Right lobe of liver (tissue), 6 donors: ENCODE measurements at places on chromosomes 1 and 21. TPM values are rescaled to one million over a fixed set of nuclear protein-coding genes. Genes with fewer than 3 reads are reported as not detected.

Gene IL22RA1
- total RNA-seq: 2.2 TPM

Gene BMP8B
- 1.9 TPM for total RNA-seq

Gene SPSB1
- 42.6 TPM for total RNA-seq

Gene OR2M7
- not detected for total RNA-seq

Gene C1orf167
- total RNA-seq: not detected

Gene TMEM61
- total RNA-seq: not detected

GRCh38 chr1:96059276-96059675 lies 662.3 kb upstream of the PTBP2 start:
- H3K36me3 ChIP-seq: no peaks in the 10 kb centered on the region
- H3K4me1 ChIP-seq: no peaks in the 10 kb centered on the region
- no peaks in the 10 kb centered on the region for H3K27me3 ChIP-seq
- H3K27ac ChIP-seq: no peak overlapping the region
- H3K4me3 ChIP-seq: no peak overlapping the region
- DNase-seq: no peak

GRCh38 chr1:147641695-147642592 lies 28.4 kb downstream of the ACP6 start:
- no peak overlapping the region for H3K4me3 ChIP-seq
- H3K27me3 ChIP-seq: no peaks in the 10 kb centered on the region
- DNase-seq: no peak
- peaks cover 2% of the 10 kb centered on the region for H3K4me1 ChIP-seq
- H3K36me3 ChIP-seq: no peaks in the 10 kb centered on the region

GRCh38 chr21:34018185-34018584 lies 55.2 kb upstream of the MRPS6 start:
- H3K4me1 ChIP-seq: no peaks in the 10 kb centered on the region
- H3K4me3 ChIP-seq: no peak overlapping the region
- no peak overlapping the region for H3K27ac ChIP-seq

GRCh38 chr1:31714442-31715086 lies 10.7 kb upstream of the COL16A1 start:
- no peaks in the 10 kb centered on the region for H3K27me3 ChIP-seq
- no peaks in the 10 kb centered on the region for H3K36me3 ChIP-seq
- peak overlapping the region; percentile 74 for H3K27ac ChIP-seq
- H3K4me1 ChIP-seq: peaks cover 8% of the 10 kb centered on the region

- H3K4me1 ChIP-seq: no peaks in the 10 kb centered on the region
- H3K36me3 ChIP-seq: no peaks in the 10 kb centered on the region
- H3K27me3 ChIP-seq: no peaks in the 10 kb centered on the region
- no peak overlapping the region for H3K27ac ChIP-seq
These were observed 11.6 kb downstream of the SELP start for GRCh38 chr1:169618367-169618766.

DNA sequence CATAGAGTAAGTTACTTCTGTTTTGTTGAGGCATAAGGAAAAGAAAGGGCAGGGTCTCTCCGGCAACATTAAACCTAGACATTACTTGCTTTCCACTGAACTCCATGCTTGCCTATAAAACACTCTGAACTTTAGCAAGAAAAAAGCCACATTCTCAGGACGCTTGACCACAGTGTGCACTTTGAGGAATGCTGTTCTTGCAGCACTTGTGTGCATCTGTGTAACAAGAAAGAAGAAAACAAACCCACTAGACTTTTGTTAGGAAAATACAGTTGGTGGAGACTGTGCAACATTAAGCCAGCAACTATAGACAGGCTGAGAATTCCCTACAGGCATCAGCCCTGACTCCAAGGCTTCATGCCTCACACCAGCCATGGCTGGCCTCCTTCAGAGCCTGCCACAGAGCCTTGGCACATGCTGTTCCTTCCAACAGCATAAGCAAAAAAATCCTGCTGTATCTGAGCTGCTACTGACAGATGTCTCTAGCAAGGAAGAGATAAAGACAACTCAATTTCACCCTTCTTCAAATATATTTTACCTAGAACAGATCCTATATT lies 5.8 kb downstream of the PDZK1 start:
- H3K27ac ChIP-seq: no peak overlapping the region
- no peak for DNase-seq
- no peaks in the 10 kb centered on the region for H3K36me3 ChIP-seq
- H3K4me1 ChIP-seq: peaks cover 42% of the 10 kb centered on the region
- no peak overlapping the region for H3K4me3 ChIP-seq

- no peaks in the 10 kb centered on the region for H3K36me3 ChIP-seq
- no peak for DNase-seq
- no peaks in the 10 kb centered on the region for H3K27me3 ChIP-seq
- no peak overlapping the region for H3K4me3 ChIP-seq
- H3K4me1 ChIP-seq: peaks cover 6% of the 10 kb centered on the region
These were observed 21.9 kb upstream of the GPR157 start for GRCh38 chr1:9150582-9151327.

DNA sequence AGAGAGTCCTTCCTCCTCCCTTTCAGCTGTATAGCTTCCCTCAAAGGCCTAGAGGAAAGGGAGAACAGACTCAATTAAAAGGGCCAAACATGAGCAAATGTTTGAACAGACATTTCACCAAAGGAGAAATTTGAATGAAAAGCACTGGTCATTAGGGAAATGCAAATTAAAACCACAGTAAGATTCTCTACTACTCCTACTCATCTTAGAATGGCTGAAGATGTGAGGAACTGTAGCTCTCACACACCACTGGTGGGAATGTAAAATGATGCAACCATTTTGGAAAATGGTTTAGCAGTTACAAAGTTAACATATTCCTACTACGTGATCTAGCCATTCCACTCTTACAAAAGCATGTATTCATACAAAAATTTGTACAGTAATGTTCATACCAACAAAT lies 253.0 kb upstream of the HOOK1 start:
- H3K27ac ChIP-seq: no peak overlapping the region
- H3K4me3 ChIP-seq: no peak overlapping the region
- no peaks in the 10 kb centered on the region for H3K36me3 ChIP-seq
- no peaks in the 10 kb centered on the region for H3K27me3 ChIP-seq

- no peak for DNase-seq
- no peaks in the 10 kb centered on the region for H3K4me1 ChIP-seq
- no peak overlapping the region for H3K27ac ChIP-seq
- H3K27me3 ChIP-seq: no peaks in the 10 kb centered on the region
- H3K36me3 ChIP-seq: no peaks in the 10 kb centered on the region
These were observed 1.5 kb downstream of the KNCN start for GRCh38 chr1:46549697-46550681.

DNA sequence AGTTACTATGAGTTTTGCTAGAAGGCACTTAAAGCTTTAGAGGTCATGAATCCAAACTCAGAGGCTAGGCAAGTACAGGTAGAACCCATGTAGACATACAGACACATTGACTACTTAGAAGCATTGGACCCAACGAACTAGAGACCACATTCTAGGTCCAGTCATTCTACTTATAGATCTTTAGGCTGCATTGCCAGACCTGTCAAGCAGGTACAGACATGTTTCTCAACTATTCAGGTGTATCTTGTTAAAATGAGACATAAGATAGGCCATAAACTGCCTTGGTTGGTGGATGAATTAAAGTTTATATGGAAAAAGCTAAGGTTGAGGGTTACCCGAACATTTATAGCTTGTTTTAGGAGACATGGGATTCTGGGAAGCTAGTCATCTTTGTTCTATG lies 6.5 kb downstream of the ZP4 start:
- H3K27ac ChIP-seq: no peak overlapping the region
- no peaks in the 10 kb centered on the region for H3K36me3 ChIP-seq
- H3K4me3 ChIP-seq: no peak overlapping the region
- H3K27me3 ChIP-seq: no peaks in the 10 kb centered on the region
- no peak for DNase-seq
- no peaks in the 10 kb centered on the region for H3K4me1 ChIP-seq

DNA sequence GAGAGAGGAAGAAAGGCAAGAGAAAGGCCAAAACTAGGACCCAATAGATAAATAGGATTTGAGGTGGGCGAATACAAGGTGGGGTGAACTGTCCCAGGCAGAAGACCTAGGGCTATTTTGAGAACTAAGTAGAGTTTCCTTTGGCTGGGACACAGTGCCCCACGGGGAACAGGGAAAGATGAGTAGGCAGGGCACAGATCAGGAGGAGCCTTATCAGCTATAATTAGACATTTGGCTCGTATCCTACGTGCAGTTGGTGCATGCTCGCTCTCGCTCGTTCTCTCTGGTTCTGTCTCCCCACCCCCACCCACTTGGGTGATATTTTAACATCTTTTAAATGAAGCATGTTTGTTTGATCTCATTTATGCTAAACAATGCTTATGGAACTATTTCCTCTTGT lies 235.0 kb upstream of the JUN start:
- no peaks in the 10 kb centered on the region for H3K27me3 ChIP-seq
- no peak overlapping the region for H3K27ac ChIP-seq
- no peak for DNase-seq
- H3K4me1 ChIP-seq: peaks cover 5% of the 10 kb centered on the region

DNA sequence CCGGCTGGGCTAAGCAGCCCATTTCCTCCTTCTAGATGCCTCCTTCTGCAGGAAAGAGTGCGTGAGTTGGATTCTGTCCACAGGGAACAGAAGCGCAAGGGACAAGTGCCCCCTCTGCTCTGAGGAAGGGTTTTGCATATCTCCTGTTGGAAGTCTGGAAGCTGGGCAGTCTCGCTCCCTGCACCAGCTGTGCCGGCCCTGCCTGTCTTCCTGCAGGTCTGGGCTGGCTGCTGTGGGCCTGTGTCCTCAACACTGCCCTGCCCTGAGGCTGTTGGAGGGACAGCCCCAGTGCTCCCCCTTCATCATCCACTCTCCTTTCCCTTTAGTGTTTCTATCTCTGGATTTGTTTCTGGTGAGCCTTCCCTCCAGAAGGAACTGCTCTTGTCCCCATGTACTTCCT lies 21.8 kb downstream of the ADARB1 start:
- H3K27ac ChIP-seq: no peak overlapping the region
- H3K36me3 ChIP-seq: no peaks in the 10 kb centered on the region
- no peaks in the 10 kb centered on the region for H3K27me3 ChIP-seq
- no peaks in the 10 kb centered on the region for H3K4me1 ChIP-seq
- no peak for DNase-seq
- no peak overlapping the region for H3K4me3 ChIP-seq

GRCh38 chr21:44897326-44898010 lies 23.2 kb downstream of the ITGB2 start:
- no peak overlapping the region for H3K27ac ChIP-seq
- no peaks in the 10 kb centered on the region for H3K36me3 ChIP-seq
- no peaks in the 10 kb centered on the region for H3K27me3 ChIP-seq
- no peak overlapping the region for H3K4me3 ChIP-seq
- no peak for DNase-seq

DNA sequence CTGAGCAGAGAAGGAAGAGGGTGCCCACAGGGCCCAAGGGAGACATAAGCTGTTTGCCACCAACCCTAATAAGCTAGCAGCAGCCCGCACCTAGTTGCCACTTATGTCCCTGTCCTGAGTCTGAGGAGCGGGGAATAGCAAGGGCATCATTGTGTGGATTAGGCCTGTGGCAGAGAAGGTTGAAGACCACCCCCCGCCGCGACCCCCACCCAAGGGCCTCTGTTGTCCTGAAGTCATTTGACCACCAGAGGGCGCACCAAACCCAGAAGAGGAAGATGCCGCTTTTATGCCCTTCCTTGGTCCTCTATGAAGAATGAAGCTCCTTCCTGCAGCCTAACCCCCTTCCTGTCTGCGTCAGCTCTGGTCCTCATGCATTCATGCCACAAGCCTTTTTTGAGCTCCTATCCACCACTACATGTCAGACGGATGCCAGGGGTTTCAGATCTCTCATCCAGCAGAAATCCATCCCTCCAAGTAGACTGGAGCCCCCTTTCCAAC lies 16.6 kb downstream of the RHBG start:
- no peak overlapping the region for H3K4me3 ChIP-seq
- H3K27ac ChIP-seq: no peak overlapping the region
- no peaks in the 10 kb centered on the region for H3K36me3 ChIP-seq
- no peaks in the 10 kb centered on the region for H3K27me3 ChIP-seq
- H3K4me1 ChIP-seq: no peaks in the 10 kb centered on the region

- no peaks in the 10 kb centered on the region for H3K4me1 ChIP-seq
- no peak for DNase-seq
- H3K36me3 ChIP-seq: no peaks in the 10 kb centered on the region
- H3K4me3 ChIP-seq: no peak overlapping the region
- H3K27ac ChIP-seq: no peak overlapping the region
These were observed 159.4 kb upstream of the ATP1B1 start for GRCh38 chr1:168947041-168947440.

DNA sequence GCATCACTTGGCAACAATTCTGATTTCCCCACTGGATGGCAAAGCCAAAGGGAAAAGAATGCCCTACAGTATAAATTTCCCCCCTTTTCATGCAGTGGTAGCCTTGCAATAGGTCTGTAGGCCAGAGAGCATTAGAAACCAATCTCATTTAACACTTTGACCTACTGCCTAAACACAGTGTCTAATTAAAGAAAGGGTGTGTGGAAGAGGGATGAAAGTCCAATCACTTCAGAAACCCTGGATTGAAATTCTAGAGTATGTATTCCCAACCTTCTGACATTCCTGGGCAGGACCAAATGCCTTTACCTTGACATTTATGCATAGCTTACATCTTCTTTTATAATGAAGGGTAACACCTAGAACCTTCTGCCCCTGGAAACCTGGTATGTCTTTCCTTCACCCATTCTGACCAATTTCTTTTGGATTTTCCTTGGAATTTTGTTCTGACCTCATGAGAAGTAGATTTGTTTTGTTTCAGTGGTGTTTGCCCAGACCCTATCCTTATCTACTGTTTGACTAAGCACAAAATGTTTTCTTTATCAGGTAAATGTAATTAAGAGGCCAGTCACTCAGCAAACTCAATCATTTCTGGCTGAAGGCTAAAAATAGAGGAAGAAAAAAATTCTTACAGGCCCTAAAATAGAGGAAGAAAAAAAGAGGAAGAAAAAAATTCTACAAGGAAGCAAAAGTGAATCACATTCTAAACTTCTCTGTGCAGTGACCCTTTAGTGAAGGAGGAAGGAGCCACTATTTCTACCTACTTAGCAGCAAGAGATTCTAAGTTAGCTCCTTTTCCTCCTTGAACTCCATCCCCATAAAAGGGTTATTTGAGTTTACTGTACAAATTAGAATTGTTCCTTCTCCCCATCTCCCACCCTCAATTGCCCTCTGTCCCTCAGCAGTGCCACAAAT lies 129.5 kb upstream of the DSCAM start:
- H3K27me3 ChIP-seq: no peaks in the 10 kb centered on the region
- no peak overlapping the region for H3K27ac ChIP-seq
- H3K4me3 ChIP-seq: no peak overlapping the region

DNA sequence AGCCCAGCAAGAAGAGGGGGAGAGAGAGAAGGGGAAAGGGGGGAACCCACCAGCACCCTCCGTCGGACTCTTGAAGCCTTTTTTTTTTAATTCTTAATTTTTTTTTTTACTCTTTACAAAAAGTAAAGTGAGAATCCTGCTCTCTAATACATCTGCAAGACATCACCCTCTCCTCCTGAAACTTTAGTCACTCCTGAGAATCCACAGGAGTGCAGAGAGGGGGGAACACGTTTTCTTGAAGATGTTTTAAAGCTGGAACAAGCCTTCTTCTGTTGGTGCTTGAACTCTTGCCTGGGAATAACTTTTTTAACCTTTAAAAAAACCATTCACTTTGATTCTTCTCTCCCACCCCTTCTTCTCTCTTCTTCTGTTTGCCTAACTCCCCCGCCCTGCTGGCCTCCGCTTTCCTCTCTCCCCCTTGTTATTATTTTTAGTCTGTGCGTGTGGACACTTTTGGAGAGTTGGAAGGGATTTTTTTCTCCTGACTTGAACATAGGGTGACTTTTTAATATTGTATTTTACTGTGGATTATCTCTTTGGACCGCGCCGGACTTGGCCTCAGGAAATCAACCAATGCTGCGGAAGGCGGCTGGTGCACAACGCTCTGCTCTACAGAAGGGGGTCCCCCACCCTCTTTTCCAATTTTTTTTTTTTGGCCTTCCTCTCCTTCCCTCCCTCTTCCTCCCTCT lies 383 bp upstream of the PRRX1 start:
- H3K36me3 ChIP-seq: no peaks in the 10 kb centered on the region
- DNase-seq: no peak
- no peaks in the 10 kb centered on the region for H3K4me1 ChIP-seq
- H3K27me3 ChIP-seq: no peaks in the 10 kb centered on the region
